ENCODE measurements at places on chromosomes 6 and 20.

DNA sequence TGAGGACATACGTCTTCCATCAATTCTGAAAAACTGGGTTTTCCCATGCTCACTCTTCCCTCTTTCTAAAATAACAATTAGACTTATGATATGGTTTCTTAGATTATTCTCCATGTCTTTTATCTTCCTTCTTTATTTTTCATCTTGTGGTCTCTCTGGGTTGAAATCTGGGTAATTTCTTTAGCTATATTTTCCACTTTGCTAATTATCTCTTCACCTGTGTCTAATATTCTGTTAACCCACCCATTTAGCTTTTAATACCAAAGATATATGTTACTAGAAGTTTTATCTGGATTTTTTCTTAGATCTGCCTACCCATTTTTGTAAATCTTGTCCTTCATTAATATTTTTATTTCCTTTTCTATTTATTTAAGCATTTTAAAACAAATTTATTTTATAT, 121.8 kb downstream of the TENT5A start:
- no peak for DNase-seq

- no peak for DNase-seq
Observed at GRCh38 chr20:35279040-35279439, 1.1 kb upstream of the MMP24OS start.

- DNase-seq = no peak
Observed at GRCh38 chr20:60121903-60122302, 163.7 kb downstream of the CDH26 start.

GRCh38 chr20:2260250-2260649, 35.6 kb upstream of the TGM3 start:
- no peak for DNase-seq

DNA sequence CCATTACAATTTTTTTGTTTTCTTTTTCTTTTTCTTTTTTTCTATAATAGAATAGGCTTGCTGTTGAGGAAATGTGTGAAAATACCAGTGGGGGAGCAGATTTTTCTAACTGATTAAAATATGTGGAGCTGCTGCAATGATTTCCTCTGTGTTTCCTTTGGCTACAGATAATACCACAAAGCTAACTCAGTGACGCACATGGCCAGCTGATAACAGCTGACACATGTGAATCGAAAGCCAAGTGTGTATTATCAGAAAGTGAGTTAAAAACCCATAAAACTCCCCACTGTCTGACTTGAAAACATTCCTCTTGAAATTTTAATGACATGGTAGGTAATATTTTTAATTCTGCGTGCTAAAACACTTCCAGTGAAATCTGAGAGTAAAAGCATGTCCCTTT, 70.8 kb upstream of the AHI1 start:
- peak; percentile 17 for DNase-seq

DNA sequence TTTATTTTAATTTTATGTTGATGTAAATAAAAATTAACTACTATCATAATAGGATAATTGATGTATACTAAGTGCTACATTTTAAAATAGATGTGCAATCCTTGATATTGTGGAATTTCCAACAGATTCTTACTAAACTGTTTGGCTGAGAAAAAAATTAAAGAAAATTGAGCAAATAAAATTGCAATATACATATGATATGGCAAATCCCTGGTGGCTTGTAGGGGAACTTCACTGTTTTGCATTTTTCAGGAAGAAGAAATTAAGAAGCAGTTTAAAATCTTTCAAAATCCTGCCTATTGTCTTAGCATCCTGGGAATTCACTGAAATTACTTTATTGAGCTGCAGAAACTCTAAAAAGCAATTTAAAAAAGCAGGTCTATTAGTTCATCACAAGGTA, 191.4 kb upstream of the ADGRB3 start:
- no peak for DNase-seq

Data from stimulated activated CD8-positive, alpha-beta memory T cell treated with anti-CD3 and anti-CD28 coated beads, Interleukin-2, amount 100 ng/mL, for 1 hour (primary cell).